ENCODE measurements at places on chromosomes 7 and 10.
A peak's percentile ranks its signal among the peaks of the same experiment; 100 is the strongest.

DNA sequence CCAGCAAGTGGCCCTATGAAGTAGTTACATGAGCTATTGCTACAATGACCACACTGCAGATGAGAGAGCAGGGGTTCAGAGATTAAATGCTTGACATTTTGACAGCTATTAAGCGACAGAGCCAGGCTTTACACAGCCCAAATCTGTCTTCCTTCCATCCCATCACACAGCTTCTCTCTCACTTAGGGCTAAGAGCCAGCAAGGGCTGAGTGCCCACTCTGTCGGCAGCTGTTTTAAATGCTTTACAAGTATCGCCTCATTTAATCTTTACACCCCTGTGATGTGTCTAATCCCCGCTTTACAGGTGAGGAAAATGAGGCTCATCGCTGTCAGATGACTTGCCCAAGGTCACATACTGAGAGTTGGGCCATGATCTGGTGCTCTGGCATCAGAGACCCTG is 15.2 kb upstream of the OPALIN start:
- DNase-seq: no peak

GRCh38 chr10:14306190-14306589 is 24.5 kb downstream of the FRMD4A start:
- no peak for DNase-seq

- no peak for DNase-seq
These were observed 11.6 kb downstream of the ZDHHC6 start for GRCh38 chr10:112434988-112435619.

DNA sequence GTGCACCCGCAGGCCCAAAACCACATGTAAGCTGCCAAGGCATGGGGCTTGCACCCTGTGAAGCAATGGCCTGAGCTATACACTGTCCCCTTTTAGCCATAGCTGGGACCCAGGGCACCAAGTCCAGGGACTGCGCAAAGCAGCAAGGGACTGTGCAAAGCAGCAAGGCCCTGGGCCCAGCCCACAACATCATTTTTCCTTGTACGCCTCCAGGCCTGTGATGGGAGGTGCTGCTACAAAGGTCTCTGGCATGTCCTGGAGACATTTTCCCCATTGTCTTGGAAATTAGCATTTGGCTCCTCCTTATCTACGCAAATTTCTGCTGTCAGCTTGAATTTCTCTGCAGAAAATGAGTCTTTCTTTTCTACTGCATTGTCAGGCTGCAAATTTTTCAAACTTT is 24.8 kb downstream of the ARHGAP19 start:
- DNase-seq: no peak

GRCh38 chr10:58341422-58341821 is 6.6 kb downstream of the UBE2D1 start:
- DNase-seq: no peak

GRCh38 chr10:82256275-82256674 is 381.3 kb downstream of the NRG3 start:
- no peak for DNase-seq

DNA sequence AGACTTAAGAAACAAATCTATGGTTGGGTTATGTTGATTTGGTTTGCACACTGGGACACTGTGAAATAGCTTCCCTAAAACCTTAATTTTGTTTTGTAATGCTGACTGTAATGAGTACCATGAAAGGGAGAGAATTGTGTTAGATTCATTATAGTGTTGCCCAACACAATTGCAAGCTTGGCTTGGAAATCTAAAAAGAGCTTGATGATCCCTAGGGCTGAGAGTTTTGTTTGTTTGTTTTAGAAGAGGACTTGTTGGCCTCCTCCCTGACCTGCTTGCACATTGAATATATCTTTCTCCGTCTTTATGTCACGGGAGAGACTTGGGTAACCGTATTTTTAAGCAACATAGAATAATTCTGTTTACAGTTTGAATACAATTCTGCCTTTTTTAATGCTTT is 410.1 kb downstream of the ARL4A start:
- DNase-seq: no peak

- no peak for DNase-seq
These were observed 164.9 kb downstream of the DGKI start for GRCh38 chr7:137681657-137682562.

DNA sequence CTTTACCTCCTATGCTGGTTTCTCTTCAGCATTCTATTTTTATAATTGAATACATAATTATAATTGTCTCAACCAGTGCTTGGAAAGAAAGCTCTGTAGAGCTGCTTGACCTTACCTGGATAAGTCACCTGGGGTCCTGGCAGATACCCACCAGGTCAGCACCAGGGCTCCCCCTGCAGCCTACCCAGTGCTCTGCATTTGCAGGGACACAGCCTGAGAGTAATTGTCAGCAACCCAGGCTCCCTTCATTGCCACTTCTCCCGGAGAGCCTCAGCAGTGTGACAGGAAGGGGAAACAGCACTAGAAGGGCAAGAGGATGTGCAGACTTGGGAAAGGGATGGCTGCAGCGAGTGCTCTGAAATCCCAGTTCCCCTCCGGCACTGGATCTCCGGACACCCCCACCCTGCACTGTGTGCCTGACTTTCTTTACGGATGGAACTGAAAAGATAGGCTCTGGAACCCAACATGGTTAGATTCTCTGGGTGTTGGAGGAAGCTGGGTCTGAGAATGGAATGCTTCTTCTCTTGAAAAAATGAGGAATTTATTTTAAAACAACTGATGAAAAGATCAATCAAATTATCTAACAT is 11.4 kb upstream of the PAX4 start:
- DNase-seq: no peak

DNA sequence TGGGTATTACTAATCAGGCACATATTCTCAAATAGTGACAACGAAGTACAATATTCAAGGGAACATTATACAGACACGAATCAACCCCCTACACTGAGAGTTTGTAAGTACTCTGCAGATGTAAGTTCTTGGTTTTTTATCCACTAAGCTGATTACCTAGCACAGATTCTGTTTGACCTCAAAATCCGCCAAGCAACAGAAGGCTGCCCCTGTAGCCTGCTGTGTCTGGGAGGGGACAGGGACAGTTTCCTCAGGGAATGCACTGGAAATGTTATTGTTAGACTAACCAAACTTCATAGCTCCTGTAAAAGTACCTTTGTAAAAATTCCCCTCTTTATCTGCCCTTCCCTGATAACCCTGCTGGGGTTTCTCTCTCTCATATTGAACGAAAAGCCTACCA is 45.2 kb upstream of the ZRANB1 start:
- no peak for DNase-seq

DNA sequence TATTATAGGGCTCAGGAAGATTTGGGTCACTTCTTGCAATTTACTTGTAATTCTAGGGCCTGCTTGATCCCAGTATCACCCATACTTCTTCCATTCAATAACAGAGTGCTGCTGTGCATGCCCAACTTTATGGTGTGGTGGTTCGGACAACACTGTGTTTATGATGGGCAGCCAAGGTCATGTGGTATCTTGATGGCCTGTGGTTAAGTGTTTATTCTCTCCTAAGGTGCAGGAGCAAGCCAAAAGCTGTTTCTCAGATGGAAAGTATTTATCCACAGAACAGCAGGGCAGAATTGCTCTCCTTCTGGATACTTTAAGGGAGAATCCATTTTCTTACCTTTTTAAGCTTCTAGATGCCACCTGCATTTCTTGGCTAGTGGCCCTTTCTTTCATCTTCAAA is 433.8 kb downstream of the SH2D4B start:
- no peak for DNase-seq

DNA sequence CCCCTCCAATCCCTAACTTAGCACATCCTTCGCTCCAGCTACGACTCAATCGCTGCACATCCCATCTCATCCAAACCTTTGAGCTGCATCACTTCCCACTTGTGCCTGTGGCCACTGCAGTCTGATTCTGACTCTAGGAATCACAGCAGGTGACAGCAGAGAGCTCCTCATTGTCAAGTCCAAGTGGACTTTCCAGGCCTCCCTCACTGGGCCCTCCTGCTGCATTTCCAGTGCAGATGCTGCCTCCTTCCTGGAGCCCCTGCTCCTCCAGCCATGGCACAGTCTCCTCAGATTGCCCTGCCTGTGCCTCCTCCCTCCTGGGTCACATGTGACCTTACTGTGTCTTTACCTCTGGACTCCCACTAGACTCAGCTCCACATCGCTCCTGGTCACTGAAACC is 157.3 kb downstream of the USP6NL start:
- DNase-seq: no peak

DNA sequence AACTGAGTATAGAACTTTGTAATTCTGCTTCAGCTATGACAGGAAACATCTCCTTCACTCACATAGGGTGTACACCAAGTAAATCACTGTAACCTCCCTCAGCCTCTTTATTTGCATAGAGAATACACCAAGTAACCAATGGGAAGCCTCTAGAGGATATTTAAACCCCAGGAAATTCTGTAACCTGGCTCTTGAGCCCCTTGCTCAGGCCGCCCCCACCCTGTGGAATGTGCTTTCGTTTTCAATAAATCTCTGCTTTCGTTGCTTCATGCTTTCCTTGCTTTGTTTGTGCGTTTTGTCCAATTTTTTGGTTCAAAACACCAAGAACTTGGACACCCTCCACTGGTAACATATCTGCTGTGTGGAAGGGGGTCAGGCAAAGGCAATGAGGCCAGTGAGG is 60.2 kb downstream of the CLRN3 start:
- DNase-seq: no peak

DNA sequence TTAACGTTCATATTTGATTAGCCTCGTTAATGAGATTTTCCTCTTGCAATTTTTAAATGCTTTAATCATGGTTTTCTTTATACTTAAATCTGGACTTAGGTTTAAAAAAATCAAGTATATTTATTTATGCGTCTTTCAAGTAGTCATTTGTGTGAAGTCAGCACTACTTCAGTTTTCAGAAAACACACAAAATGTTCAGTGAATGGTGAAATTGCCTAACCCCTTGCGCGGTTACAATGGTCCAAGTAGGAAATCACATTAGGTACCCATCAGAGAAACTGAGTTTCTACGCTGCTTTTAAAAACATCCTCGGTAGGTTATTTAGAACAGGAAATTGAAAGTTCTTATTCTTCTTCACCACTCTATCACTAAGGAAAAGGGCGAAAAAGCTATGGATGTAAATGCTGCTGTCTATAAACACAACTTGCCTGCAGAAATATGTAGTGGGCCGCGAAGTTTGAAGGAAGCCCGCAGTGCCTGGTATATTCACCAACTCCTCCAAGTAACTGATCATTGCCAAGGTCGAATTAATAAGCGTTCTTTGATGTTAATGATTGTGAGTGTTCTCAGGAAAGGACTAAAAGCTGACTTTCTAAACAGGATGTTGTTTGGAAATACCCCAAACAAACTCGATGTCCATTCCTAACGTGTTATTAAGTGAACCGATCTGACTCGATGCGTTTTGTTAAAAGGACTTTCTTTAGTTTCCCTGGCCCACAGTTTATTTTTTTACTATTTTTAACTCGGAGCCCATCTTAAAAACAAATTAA is 1.0 kb downstream of the SYPL1 start:
- peak; percentile 48 for DNase-seq

- DNase-seq: peak; percentile 63
These were observed 70.5 kb downstream of the ADCYAP1R1 start for GRCh38 chr7:31122649-31123058.

DNA sequence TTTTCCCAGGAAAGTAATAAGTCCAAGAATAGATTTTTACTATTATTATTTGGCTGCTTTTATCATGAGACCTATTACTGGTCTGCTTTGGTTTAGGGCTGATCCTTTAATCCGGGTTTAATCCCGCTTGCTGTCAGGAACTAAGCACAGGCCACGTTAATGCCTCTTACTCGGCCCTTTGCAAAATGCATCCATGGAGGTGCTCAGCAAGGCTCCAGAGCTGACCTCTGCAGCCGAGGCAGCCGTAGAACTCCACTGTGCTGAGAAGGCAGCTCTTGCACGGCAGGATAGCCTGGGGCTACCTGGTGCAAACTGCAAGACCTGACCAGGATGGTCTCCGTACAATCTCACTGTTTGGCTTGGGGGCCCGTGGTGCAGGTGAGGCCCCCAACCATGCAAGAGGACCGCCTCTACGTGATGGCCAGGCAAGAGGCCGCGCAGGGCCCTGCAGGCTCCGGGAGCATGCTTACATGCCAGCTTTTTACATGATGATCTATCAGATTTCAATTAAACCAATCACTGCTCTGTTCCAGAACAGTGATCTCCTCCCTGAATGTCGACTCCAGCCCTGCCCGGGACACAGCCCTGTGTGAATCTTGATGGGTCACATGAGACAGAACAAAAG is 10.4 kb upstream of the CALML3 start:
- no peak for DNase-seq

- DNase-seq: no peak
These were observed 255.3 kb downstream of the HPSE2 start for GRCh38 chr10:98980353-98980752.

DNA sequence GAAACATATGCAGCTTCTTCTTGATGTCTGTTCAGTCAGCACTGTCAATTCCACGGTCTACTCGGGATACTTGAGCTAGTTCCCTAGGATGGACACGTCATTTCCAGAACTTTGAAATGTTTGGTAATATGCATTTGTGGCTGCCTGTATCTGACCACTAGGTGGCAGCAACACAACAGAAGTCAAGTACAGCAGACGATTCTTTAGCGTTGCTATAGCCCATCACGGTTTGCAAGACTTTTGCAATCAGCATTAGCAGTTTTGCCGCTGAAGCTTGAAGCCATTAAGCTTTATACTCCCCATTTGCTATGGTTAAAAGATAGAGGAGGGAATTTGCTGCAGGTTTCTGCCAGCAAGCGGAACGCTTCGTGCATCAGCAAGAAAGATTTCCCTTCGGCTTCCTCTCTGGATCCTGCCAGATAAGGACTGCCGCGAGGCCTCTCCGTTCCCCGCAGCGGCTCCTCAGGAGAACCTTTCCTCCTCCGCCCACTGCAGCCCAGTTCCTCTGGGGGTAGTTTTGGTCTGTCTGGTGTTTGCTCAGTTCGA is 63.5 kb downstream of the ABCC2 start:
- peak; percentile 76 for DNase-seq

- no peak for DNase-seq
These were observed 6.2 kb downstream of the BUB3 start for GRCh38 chr10:123160311-123160980.

- peak; percentile 65 for DNase-seq
These were observed 1.1 kb downstream of the WASL start for GRCh38 chr7:123747620-123748141.

DNA sequence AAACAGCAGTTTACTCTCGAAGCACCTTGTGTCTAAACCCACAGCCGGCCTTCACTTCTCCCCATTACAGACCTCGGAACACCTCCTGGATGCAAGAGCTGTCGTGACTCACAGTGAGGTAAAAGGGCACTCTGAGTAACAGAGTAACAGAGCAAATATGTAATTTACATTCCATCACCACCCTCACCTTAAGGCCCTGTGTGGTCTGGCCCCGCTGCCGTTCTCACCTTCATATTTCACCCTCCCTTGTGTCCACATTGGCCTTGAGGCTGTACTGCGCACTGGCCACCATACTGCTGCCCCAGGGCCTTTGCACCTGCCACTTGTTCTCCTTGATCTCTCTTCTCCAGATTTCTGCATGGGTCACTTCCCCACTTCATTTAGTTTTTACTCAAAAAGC is 12.6 kb downstream of the FFAR4 start:
- no peak for DNase-seq
